ENCODE measurements at places on chromosomes 3 and 15.
A peak's percentile ranks its signal among the peaks of the same experiment; 100 is the strongest.

GRCh38 chr3:107227091-107227490 is 150.1 kb upstream of the CCDC54 start:
- no peak for DNase-seq

DNA sequence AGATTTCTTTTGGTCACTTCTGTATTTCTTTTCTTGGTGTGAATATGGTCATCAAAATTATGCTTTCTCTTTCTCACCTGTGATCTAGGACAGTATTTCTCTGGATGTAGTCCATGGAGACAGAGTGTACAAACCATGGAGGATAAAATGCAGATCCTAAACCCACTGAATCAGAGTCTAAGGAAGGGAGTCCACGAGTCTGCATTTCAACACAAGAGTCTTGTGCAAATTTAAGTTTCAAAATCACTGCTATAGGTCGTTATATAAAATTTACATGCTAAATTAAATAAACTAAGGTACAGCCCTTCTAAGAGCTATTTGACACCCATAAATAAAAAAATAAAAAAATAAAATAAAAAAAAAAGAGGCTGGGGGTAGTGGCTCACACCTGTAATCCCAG is 17.3 kb upstream of the UBE2E2 start:
- DNase-seq: no peak

DNA sequence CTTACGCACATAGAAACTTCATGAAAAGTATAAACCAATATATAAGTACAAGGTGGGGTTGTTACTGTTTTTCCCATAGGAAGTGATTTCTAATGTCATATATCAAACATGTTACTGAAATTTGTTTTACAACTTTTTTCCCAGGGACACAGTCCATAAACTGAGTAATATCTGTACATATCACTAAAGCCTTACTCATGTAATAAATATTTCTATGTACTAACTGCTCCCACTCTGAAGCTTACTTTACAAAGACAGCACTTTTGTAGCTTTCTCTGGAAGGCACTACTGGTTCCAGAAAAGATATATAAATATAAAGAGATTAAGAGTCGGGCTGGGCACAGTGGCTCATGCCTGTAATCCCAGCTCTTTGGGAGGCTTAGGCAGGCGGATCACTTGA is 91.7 kb downstream of the MYO5A start:
- DNase-seq: no peak

DNA sequence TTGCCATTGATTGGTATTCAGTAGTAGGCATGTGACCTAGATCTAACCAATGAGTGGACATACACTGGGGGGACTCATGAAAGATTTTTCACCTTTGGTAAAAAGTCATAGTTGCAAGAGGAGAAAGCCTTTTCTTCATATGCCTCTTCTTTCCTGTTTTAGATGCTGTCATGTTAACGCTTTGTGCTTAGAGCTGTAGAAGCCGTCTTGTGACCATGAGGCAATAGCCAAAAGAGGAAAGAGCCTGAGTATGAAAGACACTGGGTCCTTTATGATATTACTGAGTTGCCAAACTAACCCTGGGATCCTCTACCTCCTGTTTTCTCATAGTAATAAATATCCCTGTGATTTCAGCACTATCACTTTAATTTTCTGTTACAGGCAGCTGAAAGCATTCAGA is 396.0 kb downstream of the FHIT start:
- no peak for DNase-seq

DNA sequence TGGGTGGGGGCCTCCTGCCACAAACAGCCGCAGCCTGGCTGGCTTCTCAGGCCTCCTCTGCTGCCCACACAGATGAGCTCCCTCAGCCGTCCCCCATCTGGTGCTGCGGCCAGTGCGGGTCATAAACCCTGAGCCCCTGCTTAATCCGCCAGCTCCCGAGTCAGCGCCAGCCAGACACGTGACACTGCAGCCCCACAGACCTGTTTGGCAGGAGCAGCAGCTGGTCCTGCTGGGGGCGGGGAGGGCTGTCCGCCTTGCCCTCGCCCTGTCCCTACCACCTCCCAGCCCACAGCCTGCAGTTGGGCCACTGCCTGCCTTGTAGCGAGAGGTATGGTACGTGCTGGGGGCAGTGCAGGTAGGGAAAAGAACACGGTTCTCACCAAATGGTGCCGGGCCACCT is 86.2 kb downstream of the IQSEC1 start:
- DNase-seq: peak; percentile 81

GRCh38 chr3:12798559-12799179 is 2.2 kb downstream of the CAND2 start:
- no peak for DNase-seq

- DNase-seq: no peak
Measured at GRCh38 chr3:126338790-126339288, 18.4 kb downstream of the KLF15 start.

- no peak for DNase-seq
Measured at GRCh38 chr15:38294126-38294525, 41.5 kb downstream of the SPRED1 start.

DNA sequence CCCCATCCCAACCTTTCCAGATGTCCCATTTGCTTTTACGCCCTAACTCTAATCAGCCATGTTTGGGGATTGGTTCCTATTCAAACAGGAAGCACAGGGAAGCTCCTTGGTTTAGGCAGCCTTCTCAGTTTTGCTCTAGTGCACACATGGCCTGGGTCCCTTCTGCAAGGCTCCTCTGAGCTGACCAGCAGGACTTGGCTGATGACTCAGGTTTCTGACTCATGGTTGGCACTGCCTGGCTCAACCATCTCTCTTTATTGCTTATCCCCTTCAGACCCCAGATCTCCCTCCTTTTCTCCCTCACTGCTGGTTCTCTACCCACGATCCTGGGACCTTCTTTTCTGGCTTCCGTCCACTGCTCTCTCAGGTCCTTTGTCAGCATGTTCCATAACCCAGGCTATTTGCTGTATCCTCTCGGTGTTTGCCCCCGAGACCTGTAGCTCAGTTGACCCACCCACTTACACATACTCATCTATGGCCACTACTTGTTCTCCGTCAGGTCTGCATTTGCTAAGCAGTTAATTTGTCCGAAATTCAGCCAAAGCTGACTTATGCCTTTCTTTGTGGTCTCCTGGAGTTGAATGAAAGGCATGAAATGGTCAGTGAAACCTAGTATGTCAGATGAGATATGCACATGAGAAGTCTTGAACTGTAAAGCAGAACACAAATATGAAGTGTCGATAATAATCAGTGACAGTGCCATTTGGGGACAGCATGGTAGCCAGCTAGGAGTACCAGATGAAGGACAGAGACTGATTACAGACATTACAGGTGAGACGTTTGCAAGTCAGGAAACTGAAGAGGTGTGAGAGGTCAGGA is 323.5 kb upstream of the ROPN1 start:
- no peak for DNase-seq

All from D721Med (cell line).